ENCODE measurements at places on chromosomes 6 and 20.
A peak's percentile ranks its signal among the peaks of the same experiment; 100 is the strongest.

DNA sequence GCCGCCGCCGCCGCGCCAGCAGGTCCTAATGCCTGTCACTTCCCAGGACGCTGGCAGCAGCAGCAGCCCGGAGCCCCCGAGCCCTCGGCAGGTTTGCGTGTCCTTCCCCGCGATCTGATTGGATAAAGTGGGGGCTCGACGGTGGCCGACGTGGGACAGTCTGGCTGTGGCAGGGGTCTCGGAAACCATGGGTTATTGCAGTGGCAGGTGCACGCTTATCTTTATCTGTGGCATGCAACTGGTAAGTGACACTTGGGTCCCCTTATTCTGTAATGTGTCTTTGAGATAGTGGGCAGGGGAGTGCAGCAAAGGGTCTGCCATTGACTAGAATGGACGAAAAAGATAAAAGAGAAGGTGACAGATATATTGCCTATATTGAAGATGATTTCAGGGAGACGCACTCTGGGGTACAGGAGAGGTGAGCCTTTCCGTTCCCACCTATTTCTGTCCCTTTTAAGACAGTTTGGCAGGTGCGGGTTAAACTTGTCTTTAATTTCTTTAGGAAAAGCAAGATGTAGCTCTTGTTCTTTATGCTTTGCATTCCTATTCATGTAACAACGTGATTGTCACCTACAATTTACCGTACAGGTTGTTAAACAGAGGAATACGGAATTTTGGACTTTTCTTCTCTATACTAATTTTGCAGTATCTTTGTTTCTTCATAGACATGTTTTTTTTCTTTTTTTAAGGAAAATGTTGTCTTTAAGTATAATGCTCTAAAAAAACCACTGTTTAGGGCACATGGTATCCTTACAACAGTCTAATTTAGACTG, 535 bp downstream of the NKAIN2 start:
- DNase-seq, result peak; percentile 81

DNA sequence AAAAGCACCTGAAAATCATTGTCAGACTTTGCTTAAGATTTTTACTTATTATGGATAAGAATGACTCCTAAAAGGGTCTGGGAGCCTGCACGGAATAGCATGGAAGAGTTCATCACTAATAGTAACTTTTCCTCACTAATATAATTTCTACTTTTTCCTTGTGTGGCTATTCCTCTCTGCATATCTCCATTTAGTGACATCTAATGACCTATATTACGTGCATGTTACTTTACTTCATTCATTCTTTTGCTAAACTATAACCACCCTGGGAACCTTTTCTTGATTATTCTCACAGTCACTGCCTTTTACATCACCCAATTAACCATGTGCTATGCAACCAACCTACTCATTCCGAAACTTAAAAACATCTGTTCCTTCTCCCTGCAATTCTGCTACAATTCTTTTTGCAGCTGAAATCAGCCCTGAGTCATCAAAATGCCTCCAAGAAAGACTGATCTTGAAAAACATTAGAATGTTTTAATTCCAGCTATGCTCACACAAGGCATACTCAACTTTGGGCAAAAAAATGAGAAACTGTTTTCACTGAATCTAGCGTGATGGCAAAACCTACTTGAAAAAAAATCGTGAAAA, 313.3 kb downstream of the RNGTT start:
- DNase-seq, result no peak

DNA sequence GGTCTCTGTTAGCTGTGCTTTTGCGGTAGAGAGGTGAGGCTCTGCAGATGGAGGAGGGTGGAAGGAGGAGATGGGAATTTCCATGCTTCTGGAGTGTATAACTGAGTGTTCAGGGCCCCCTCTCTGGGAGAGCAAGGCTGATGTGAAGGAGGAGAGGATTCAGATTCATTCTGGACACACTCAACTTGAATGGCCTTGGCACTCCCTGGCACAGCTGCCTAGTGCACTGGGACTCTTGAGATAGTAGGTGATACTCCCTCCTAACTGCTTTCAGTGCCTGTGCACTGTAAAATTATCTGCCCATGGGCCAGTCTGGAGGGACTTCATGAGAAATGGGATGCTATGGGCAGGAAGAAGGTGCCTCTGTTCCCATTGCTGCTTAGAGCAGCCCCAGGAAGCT, 54.2 kb upstream of the MYL9 start:
- no peak for DNase-seq

- peak; percentile 44 for DNase-seq
These were observed 348 bp upstream of the PYGB start for GRCh38 chr20:25247518-25247955.

DNA sequence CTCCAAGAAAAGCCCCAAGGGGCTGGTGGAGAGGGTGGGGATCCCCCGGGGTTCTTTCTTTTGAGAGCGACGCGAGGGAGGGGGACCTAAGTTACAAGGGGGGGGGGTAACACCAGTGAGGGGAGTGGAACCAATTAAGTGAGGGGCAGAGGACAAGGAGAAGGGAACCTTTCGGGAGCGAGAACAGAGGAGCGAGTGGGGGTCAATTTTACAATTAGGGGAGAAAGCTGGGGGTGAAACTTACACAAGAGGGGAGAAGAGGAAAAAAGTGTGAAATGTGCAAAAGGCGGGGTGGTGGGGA, 548 bp downstream of the SALL4 start:
- no peak for DNase-seq

DNA sequence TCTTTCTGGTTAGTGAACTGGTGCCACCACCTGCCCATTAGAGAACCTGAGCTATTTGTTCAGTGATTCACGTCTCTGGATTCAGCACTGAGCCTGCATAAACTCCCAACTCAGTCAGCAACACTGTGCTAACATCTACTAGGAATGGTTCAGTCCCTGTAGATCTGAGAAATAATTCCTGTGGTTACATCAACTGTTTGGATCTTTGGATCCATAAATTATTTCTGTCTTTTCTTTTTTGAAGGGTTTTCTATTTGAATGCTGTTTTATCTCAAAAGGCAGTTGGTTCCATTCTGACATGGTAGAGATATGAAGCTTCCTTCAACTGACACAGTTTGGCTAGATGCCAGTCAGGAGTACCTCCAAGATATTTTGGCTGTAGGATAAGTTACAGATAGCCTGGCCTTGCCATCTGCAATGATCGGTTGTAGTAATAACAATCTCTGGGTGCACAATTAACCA, 125.9 kb downstream of the TRMT11 start:
- DNase-seq, result no peak

DNA sequence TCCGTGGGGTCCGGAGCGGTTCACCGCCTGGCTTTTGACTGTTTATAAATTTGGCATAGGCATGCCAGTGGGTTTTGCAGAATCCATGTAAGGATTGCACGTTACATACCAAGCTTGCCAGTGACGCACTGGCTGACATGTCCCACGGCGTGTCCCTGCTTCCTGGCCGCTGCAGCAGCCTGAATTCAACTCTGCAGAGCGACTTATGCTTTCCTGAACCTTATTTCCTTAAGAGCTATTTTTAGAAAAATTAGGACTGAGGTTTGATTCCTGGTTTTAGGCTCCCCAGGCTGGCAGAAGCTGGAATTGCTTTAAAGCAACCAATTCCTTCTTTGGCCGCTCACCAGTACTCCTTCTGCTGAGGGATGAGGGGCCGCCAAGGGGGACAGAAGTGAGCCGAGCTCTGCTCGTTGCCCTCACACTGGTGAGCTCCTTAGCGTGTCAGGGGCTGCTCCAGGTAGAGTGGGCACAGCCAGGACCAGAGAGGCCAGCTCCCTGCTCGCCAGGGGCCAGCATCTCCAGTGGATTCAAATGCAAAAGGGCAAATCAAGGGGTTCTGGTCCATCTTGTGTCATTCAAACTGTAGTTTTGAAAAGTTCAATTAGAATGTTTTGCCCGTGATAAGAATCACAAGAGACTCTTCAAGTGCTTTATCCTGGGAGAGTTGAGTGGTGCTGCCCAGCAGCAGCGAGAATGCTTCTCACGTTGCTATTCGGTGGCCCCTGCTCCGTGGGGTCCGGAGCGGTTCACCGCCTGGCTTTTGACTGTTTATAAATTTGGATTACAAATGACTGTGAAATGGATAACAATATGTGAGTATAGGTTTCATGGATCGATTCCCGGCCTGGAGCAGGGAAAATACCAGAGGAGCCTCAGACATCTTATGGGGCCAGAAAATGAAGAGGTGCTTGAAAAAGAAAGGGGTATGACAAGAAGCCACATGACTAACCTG, 17.5 kb upstream of the IRF4 start:
- no peak for DNase-seq
